ENCODE measurements at places on chromosomes 3 and 15.

DNA sequence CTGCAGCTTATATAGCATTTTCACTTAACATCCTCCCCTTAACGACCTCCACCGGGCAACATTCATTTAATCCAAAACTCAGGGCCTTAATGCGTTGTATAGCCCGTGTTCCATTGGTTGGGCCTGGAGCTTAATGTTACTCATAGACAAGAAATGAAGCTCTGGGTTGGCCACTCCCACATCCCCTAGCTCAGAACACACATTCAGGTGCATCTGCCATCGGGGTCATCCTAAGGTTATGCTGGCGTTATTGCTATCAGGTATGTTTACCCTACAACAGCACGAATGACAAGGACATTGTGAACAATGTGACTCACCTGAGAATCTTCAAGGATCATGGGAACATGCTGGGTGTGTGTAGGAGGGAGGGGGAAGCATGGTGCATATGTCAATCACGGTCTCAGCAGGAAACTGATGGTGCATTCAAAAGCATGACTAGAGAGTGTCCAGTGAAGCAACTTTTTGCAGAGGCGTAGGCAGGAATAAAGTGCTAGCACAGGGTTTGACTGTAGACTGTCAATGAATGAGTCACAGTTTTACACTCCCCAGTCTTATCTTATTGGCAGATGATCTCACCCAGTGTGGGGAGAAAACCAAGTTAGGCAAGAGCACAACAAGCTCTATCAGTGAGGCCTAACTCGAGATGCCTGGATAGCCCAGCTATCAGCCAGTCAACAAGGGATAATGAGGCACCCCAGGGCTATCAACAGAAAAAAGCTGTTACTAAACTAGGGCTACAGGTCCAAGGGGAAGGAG lies 402.1 kb upstream of the MCTP2 start:
- no peak for DNase-seq

DNA sequence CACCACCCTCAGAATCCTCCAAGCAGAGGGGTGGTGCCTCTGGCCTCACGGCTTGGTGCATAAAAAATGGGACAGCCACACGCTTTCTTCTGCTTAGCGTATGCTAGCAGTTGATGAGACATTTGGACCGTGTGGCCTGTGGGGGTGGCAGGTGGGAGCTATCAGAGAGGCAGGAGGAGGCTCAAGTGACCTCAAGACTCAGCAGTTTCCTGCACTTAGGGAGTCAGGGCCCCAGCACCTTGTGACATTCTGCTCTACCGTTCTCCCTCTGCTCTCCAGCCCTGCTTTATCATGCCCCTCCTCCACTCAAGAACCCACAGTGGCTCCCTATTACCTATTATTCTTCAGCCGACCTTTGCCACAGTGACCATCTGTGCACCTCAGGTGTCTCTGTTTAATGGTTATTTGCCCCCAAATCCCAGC lies 41.0 kb upstream of the CGNL1 start:
- DNase-seq = no peak

DNA sequence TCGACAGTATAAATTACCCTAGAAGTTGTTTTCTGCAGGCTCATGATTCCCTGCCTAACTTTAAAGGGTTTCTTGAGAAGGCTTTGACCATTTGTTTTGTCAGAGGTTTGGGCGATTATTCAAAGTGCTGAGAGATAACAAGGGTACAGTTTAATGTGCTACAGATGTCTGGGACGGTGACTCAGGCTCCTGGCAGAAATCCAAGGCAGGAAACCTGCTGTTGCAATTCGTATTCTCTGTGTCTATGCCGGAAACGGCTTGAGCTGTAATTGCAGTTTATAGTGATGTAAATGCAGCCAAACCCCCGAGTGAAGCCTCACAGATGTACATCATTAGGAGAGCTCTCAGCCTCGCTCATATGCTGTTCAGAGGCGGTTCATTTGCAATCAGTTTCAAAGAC lies 65.6 kb downstream of the SYNPR start:
- DNase-seq = no peak

DNA sequence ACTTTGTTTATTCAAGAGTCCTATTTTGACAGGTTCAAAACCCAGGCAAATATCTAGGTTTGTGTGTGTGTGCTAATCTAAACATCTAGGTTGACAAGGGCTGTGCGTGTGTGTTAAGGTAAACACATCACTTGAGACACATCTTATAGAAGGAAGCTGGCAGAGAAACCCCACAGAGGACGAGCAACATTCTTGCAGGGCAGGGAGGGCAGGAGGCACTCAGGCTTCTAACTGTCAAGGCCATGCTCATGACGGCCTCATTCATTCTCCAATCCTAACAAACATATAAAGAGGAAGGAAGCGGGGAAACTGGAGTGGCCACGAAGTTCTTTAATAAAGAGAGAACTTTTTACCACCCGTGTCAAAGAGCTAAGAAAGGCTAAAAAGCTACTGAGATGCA lies 43.4 kb downstream of the SLCO2A1 start:
- DNase-seq = no peak

- DNase-seq = no peak
Observed at GRCh38 chr3:60497902-60498301, 753.4 kb downstream of the FHIT start.

DNA sequence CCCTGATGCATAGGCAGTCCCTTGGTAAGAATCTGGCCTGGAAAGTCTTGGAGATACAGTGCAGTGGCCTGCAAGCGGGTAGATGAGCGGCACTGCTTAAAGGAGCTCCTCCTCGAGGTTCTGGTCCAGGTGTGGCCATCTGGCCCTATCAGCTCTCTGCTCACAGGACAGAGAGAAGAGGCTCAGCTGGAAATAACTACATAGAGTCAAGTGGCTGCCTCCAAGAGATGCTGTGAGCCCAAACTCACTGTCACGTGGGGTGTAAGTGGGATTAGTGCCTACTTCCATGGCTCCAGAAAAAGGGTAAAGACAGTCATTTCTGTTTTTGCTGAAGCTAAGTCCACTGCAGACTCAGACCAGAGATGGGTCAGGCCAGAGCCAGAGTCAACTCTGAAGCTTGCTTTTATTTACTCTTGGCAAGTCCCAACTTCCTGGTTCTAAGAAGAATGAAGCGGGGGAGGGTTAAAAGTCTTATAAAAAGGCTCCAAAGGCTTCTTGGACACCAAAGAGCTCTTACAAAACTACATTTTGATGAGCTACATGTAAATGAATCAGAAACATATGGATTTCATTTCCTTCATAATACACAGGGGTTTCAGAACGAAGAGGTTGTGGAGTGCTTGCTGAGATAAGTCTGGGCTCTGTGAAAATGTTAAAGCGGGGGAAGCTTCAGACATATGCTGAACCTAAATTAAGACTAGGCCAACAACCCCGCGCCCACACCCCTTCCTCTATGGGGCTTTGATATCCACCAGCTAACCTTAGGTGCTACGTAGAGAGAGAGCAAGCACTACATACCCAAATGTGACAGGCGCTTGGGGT lies 77.1 kb downstream of the PDZRN3 start:
- DNase-seq = no peak

GRCh38 chr3:49025005-49025792 lies 3.3 kb downstream of the NDUFAF3 start:
- no peak for DNase-seq
